ENCODE measurements at places on chromosomes 6 and 20.

GRCh38 chr6:18530201-18530600, 143.1 kb downstream of the RNF144B start:
- no peak for DNase-seq

DNA sequence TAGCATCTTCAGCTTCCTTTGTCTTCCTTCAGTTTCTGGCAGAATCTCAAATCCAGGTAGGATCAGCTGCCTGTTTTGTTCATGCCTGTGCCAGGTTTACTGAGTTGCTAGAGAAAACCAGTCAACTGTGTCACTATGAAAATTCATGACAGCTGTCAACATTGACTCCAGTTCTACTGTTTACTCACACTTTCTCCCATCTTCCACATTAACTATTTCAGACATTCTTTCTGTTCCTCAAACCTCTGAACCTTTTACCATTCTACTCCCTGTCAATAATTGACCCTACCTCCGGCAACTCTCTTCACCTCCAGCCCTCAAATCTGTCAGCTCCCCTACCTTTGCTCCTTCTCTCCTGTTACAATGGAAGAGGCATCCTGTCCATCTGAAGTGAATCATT, 8.5 kb downstream of the ENPP4 start:
- DNase-seq, result no peak

- no peak for DNase-seq
Observed at GRCh38 chr6:5506597-5506996, 245.3 kb downstream of the FARS2 start.

DNA sequence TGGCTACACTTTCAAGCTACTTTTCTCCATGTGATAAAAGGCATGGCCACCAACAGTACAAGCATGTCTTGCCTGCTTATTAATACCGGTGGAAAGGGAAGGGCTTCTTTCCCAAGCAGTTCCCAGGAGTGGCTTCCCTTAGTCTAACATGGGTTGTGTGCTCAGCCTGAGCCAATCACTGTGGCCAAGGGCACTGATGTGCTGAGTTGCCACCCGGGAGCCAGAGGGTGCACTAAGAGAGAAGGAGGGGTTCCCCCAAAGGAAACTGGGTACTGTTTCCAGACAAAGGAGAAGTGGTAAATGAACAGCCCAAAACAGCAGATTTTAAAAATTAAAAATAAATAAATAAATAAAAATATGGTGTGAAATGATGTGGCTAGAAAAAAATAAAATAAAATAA, 68.5 kb downstream of the BANF2 start:
- no peak for DNase-seq

- no peak for DNase-seq
Observed at GRCh38 chr20:8074931-8075330, 55.4 kb upstream of the TMX4 start.

DNA sequence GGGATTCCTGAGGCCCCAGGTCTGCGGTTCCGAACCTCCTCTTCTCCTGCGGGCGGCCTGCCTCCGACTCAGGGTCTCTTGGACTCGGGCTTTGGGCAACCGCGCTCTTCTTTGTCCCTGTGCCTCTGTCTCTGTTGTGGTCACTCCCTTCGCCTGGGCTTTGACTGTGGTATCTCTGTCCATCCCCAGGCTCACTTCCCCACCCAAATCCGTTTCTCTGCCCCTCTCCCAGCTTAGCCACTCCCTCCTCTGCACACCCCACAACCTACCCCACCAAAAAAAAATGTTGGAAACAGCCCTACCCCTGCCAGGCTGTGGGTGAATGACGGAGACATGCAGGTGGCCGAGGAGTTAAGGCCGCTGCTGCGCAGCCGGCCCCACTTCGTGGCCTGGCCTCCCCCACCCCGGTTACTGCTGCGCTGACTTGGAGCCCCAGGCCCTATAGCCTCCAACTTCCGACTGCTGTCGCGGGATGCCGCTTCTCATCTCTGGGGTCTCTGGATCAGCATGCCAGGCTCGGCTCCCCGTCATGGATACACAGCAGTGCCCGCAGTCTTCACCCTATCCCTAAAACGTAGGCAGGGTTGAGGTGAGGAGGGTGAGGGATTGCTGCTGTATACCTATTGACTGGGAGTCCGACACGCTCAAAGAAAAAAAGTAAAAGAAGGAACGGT, 2.7 kb upstream of the MAFB start:
- DNase-seq, result no peak

Measured in fibroblast of skin of right quadriceps (primary cell).